Chondrocyte (in vitro differentiated cells): ENCODE measurements at places on chromosomes 2 and 18. TPM values are rescaled to one million over a fixed set of nuclear protein-coding genes. Genes with fewer than 3 reads are reported as not detected.

GRCh38 chr18:48752478-48752877 is 198.3 kb downstream of the SMAD7 start:
- DNase-seq, result no peak
- H3K4me1 ChIP-seq, result peaks cover 43% of the 10 kb centered on the region
- H3K27ac ChIP-seq, result peak overlapping the region; percentile 54
- H3K36me3 ChIP-seq, result peaks cover 6% of the 10 kb centered on the region

DNA sequence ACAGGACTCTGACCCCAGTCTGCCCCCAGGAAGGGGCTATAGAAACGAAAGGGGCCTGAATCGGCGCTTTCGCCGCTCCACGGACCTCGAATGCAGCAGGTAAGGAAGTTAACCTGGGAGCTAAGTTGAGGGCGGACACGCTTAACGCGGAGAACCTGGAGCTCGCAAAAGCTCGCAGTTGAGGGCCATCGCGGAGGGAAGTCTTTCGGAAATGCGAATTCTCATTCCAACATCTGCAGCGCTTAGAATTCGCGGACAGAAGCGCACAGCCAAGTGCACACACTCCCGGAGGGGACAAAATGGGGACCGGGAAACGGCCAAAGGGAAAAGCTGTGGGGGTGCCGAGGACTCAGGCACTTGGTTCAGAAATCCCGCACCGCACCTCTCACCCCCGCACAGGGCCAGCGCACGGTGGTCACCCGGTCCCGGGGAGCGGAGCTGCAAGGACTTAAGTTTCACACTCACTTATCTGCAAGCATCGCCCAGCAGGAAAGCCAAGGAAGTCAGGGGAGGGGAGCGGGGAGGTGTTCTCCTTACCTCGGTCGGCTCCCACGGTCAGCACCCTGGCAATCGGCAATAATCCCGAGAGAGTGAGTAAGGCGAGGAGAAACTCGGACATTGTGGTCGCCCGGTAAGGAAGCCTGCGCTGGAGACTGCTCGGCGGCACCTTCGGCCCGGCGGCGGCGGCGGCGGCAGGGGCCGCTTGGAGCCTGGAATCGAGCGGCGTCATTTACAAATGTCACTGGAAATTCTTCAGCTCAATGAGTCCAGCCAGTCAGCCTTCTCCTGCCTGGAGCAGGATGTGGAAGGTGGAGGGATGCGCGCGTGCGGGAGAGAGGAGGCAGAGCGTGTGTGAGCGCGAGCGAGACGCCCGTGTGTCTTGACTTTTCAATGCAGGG is 456 bp downstream of the LRP1B start:
- H3K27me3 ChIP-seq, result peaks cover 27% of the 10 kb centered on the region
- no peaks in the 10 kb centered on the region for H3K36me3 ChIP-seq
- H3K4me1 ChIP-seq, result peaks cover 20% of the 10 kb centered on the region
- DNase-seq, result peak; percentile 79

DNA sequence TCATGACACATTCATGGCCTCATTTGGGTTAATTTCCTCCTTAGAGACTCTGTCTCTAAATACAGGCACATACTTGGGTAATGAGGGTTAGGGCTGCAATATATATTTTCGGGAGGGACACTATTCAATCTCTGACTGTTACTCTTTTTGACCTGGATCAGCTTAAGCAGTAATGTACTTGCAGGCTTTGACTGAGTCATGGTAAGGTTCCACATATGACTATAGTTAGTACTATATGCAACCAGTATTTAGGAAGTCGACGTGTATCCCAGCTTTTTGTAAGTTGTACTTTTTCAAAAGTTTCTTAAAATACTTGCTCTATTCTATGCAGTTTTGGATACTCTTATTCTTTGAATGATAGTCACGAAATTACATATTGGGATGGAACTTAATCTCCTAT is 37.2 kb upstream of the CDH19 start:
- no peaks in the 10 kb centered on the region for H3K27me3 ChIP-seq
- H3K4me3 ChIP-seq, result no peak overlapping the region
- H3K4me1 ChIP-seq, result peaks cover 13% of the 10 kb centered on the region
- no peak overlapping the region for H3K27ac ChIP-seq

Gene FSHR
- not detected in 3 replicates for total RNA-seq

Gene KLHL41
- 1.4 to 2.3 TPM (median 2.2 TPM) in 3 replicates for total RNA-seq

DNA sequence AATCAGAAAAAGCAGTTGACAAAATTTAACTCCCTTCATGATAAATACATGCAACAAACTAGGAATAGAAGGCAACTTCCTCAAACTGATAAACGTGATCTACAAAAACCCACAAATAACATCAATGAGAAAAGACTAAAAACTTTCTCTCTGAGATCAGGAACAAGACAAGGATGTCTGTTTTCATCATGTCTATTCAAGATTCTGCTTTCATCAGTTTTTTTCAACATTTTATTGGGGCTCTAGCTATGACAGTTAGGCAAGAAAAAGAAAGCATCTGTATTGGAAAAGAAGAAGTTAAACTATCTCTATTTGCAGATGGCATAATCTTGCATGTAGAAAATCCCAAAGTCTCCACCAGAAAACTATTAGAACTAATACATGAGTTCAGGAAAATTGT is 12.3 kb upstream of the CHST10 start:
- no peak overlapping the region for H3K4me3 ChIP-seq
- no peaks in the 10 kb centered on the region for H3K4me1 ChIP-seq
- H3K27ac ChIP-seq, result no peak overlapping the region

Gene KCNG2
- not detected in 3 replicates for total RNA-seq

DNA sequence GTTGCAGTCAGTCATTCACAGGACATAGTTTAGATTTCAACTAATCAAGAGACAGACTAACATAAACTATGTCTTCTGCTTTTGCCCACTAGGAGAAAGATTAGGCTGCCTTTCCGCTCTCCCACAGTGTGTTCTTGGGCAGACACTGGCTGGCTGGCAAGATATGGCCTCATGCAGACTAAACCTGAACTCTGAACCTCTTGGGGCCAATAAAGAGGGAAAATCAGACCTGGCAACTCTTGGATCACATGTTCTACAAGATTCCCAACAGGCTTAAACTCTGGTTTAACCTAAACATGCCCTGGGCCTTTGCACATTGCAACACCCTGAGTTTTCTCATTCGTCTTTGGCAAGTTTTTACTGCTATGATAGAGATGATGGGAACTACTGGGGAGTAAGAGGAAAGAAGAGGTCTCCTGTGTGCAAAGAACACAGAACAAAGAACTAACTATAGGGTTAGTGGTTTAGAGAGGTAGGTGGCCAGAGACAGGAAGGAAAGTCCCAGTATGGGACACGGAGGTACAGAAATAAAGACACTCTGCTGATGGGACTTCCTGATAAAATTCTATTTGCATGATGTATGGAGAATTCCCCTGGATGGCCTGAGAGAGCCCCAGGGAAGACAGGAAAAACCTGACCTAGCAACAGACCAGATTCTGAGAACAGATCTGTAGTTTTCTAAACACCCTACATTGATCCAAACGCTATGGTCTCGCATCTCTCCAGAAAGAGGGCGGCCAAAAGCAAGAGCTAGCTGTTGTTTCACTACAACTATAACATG is 2.0 kb upstream of the ATRAID start:
- H3K36me3 ChIP-seq, result peaks cover 26% of the 10 kb centered on the region
- H3K4me3 ChIP-seq, result no peak overlapping the region
- H3K27ac ChIP-seq, result no peak overlapping the region
- H3K27me3 ChIP-seq, result no peaks in the 10 kb centered on the region

DNA sequence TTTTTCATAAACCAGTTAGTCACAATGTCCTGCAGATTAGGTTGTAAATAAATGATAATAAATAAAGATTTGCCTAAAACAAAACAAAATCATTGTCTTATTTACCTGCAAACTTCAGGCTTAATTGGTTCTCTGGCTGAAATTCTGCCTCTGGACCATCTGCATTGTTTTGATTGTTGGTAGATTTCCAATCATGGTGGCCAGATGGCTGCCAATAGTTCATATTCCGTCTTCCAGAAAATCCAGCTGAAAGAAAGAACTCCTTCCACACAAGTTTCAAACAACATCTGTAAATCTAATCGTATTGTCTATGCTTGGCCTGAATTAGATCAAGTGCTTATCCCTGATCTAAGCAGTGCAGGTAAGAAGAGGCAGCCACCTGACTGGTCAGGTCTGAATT is 771.1 kb upstream of the ZEB2 start:
- H3K4me3 ChIP-seq, result no peak overlapping the region
- peaks cover 12% of the 10 kb centered on the region for H3K4me1 ChIP-seq

GRCh38 chr2:31413025-31413424 is 1.5 kb downstream of the XDH start:
- no peaks in the 10 kb centered on the region for H3K4me1 ChIP-seq
- H3K27ac ChIP-seq, result no peak overlapping the region
- H3K4me3 ChIP-seq, result no peak overlapping the region
- DNase-seq, result no peak

DNA sequence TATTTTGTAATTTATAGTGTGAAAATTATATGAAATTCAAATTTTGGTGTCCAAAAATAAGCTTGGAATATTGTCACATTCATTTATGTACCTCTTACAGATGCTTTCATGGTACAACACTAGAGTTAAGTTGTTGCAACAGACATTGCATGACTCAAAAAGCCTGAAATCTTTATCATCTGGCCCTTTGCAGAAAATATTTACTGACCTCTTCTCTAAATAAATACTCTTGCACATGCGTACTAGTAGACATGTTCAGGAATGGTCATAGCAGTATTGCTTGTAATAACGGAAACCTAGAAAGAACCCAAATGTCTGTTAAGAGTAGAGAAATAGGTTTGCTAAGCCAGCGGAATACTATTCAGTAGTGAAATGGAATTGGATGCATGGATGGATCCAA is 60.4 kb downstream of the GALNT1 start:
- peak overlapping the region; percentile 65 for H3K27ac ChIP-seq
- no peaks in the 10 kb centered on the region for H3K27me3 ChIP-seq
- H3K36me3 ChIP-seq, result peaks cover 11% of the 10 kb centered on the region
- H3K4me3 ChIP-seq, result no peak overlapping the region
- no peak for DNase-seq

GRCh38 chr18:13726972-13727331 is 479 bp downstream of the RNMT start:
- peaks cover 3% of the 10 kb centered on the region for H3K36me3 ChIP-seq
- peak; percentile 89 for DNase-seq

DNA sequence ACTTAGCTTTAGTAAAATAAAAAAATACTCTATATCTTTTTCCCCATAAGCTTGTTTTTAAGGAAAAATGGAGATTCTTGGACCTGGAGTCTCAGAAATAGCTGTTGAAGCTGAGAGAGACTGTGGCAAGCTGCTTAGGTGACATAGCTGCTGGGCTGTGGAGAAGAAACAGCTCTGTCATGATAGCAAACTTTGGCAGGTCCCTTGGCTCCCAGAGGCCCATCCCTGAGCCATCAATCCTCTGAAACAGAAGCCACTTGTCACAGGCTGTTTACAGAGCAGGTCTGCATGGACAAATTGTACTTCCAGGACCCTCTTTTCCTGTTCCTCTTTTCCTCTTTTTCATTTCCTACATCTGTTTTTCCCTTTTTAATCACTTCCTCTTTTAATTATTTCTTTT is 1370.1 kb upstream of the CRIM1 start:
- H3K36me3 ChIP-seq, result no peaks in the 10 kb centered on the region
- no peak for DNase-seq
- no peak overlapping the region for H3K27ac ChIP-seq
- H3K27me3 ChIP-seq, result peaks cover 4% of the 10 kb centered on the region

- H3K27ac ChIP-seq, result no peak overlapping the region
- no peaks in the 10 kb centered on the region for H3K4me1 ChIP-seq
- DNase-seq, result no peak
- H3K27me3 ChIP-seq, result no peaks in the 10 kb centered on the region
- H3K36me3 ChIP-seq, result peaks cover 1% of the 10 kb centered on the region
- H3K4me3 ChIP-seq, result no peak overlapping the region
Observed at GRCh38 chr2:174553811-174554493, 43.7 kb downstream of the WIPF1 start.

- no peak overlapping the region for H3K27ac ChIP-seq
- no peaks in the 10 kb centered on the region for H3K36me3 ChIP-seq
- no peak overlapping the region for H3K4me3 ChIP-seq
- no peaks in the 10 kb centered on the region for H3K27me3 ChIP-seq
- peaks cover 13% of the 10 kb centered on the region for H3K4me1 ChIP-seq
Observed at GRCh38 chr18:23832911-23833310, 143.7 kb downstream of the LAMA3 start.

Gene UGT1A5
- not detected in 3 replicates for total RNA-seq

- H3K4me3 ChIP-seq, result no peak overlapping the region
- peaks cover 4% of the 10 kb centered on the region for H3K4me1 ChIP-seq
- H3K36me3 ChIP-seq, result no peaks in the 10 kb centered on the region
- no peak for DNase-seq
Observed at GRCh38 chr2:110143982-110144381, 28.4 kb upstream of the MALL start.

- H3K27me3 ChIP-seq, result peaks cover 70% of the 10 kb centered on the region
- peaks cover 2% of the 10 kb centered on the region for H3K36me3 ChIP-seq
- H3K4me1 ChIP-seq, result peaks cover under 1% of the 10 kb centered on the region
- H3K4me3 ChIP-seq, result no peak overlapping the region
- no peak for DNase-seq
Observed at GRCh38 chr2:229708335-229708734, 6.0 kb downstream of the DNER start.

GRCh38 chr18:40058811-40059570 is 1896.0 kb upstream of the PIK3C3 start:
- no peak overlapping the region for H3K4me3 ChIP-seq
- no peak for DNase-seq
- H3K27ac ChIP-seq, result no peak overlapping the region
- no peaks in the 10 kb centered on the region for H3K36me3 ChIP-seq

GRCh38 chr2:47738331-47738730 is 44.6 kb upstream of the MSH6 start:
- no peak for DNase-seq
- no peaks in the 10 kb centered on the region for H3K4me1 ChIP-seq
- H3K36me3 ChIP-seq, result no peaks in the 10 kb centered on the region

Gene ANKRD30B
- total RNA-seq, result not detected in 3 replicates

Gene IKZF2
- 8.6 to 18.1 TPM (median 9.2 TPM) in 3 replicates for total RNA-seq

Gene DNAJC5G
- not detected in 3 replicates for total RNA-seq

- peaks cover 3% of the 10 kb centered on the region for H3K4me1 ChIP-seq
- H3K36me3 ChIP-seq, result peaks cover 34% of the 10 kb centered on the region
- no peak overlapping the region for H3K4me3 ChIP-seq
- no peak for DNase-seq
Observed at GRCh38 chr18:2716394-2717326, 61.1 kb downstream of the SMCHD1 start.

DNA sequence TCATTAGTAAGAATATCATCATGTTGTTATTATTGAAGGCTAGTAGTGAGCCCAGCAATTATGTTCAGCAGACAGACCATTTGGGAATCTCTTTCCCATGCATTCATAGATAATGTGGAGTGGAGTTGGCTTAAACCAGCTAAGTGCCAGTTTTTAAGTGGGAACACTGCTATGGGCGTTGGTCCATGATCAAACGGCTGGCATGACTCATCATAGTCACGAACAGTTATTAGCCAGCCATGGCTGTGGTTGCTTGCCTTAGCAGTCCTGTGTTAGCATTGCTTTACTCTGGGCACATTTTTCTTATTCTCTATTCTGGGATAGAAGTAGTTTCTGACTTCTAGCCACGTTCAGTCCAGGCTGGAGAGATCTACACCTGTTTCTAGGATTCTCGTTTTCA is 17.7 kb downstream of the EIF4E2 start:
- no peaks in the 10 kb centered on the region for H3K27me3 ChIP-seq
- DNase-seq, result no peak
- H3K4me3 ChIP-seq, result no peak overlapping the region
- H3K4me1 ChIP-seq, result peaks cover 20% of the 10 kb centered on the region

- H3K4me3 ChIP-seq, result no peak overlapping the region
- H3K4me1 ChIP-seq, result peaks cover 23% of the 10 kb centered on the region
Observed at GRCh38 chr2:67571785-67572718, 174.9 kb downstream of the ETAA1 start.

GRCh38 chr18:54975598-54975997 is 16.3 kb upstream of the CCDC68 start:
- peaks cover 6% of the 10 kb centered on the region for H3K4me1 ChIP-seq
- no peak overlapping the region for H3K4me3 ChIP-seq
- H3K27me3 ChIP-seq, result no peaks in the 10 kb centered on the region
- no peak for DNase-seq
- no peak overlapping the region for H3K27ac ChIP-seq
- H3K36me3 ChIP-seq, result no peaks in the 10 kb centered on the region

Gene SOX11
- 31.6 to 46.6 TPM (median 32.1 TPM) in 3 replicates for total RNA-seq
